Cerebellar nuclear complex (tissue), 1 donor: ENCODE measurements at places on chromosomes 7 and 10.

GRCh38 chr7:27955011-27955410 is 215.0 kb downstream of the TAX1BP1 start:
- no peak for DNase-seq

GRCh38 chr10:93893646-93894515 is at the start of gene SLC35G1:
TSS of gene SLC35G1 (plus strand) at chr10:93893978. CDS start at chr10:93894034, 56 bp downstream.
- DNase-seq = no peak

- DNase-seq = no peak
Measured at GRCh38 chr7:90592033-90592432, 4.1 kb upstream of the CDK14 start.

DNA sequence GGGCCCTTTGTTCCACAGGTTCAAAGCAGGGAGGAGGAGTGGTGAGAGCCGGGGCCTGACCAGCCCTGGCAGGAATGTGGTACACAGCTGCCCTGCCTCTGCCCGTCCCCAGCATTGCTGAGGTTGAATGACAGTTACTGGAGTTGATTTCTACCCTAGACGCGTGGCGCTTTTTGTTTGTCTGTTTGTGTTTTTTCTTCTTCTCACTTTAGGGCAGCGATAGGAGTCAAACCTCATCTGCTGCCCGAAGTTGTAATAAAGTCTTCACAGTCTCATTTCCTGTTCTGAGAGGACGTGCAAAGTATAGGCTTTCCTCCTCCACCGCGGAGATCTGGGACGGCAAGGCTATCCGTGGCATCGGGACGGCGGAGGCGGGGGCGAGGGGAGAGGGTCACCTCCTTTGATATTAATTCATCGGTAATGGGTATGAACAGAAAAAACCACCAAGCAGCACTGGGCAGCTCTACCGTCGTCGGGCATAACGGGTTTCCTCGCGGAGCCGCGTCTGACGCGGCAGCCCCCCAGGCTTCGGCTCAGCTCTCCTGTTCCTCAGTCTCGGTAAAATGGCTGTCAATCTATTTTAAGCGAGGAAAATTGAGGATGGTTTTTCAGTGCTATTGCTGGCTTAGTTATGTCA is 160.8 kb downstream of the LRMDA start:
- DNase-seq = no peak

GRCh38 chr10:24873281-24873683 is 79.1 kb downstream of the PRTFDC1 start:
- DNase-seq = no peak

DNA sequence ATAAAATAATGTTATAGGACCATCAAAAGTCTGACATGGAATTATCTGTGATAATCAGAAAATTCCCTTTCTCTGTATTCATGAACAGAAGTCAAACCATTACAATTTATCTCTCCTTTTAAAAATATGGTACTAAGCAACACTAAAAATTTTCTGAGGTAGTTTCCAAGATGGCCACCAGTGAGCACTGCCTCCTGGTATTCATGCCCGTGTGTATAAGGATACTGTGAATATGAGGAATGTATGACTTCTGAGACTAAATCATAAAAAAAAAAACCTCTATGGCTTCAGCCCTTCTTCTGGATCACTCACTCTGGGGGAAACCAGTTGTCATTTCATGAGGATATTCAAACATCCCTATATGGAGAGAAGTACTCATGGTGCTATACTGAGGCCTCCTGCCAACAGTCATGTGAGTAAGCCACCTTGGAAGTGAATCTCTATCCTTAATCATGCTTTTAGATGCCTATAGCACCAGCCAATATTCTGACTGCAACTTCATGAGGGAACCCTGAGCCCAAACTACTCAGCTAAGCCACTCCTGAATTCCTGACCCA is 41.1 kb downstream of the SIRT1 start:
- no peak for DNase-seq

DNA sequence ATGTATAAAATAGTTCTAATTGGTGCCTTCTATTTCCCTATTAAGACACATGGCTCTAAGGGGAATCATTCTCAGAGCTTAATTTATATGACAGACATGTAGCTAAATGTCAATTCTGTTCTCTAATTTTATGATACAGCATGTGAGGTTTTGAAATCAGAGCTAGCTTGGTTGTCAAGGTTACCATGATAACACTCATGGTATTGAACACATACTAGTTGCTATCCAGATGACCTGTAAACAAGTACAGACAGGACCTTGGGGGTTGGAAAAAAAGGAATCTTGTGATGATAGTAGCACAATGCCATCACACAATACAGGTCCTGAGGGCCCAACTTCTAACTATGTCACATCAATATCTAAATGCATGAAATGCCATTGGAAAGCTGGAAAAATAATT is 49.2 kb downstream of the RHOBTB1 start:
- no peak for DNase-seq

GRCh38 chr10:51522858-51523257 is 176.5 kb downstream of the CSTF2T start:
- no peak for DNase-seq

GRCh38 chr7:22356010-22356691 is 803 bp downstream of the RAPGEF5 start:
- DNase-seq = no peak

DNA sequence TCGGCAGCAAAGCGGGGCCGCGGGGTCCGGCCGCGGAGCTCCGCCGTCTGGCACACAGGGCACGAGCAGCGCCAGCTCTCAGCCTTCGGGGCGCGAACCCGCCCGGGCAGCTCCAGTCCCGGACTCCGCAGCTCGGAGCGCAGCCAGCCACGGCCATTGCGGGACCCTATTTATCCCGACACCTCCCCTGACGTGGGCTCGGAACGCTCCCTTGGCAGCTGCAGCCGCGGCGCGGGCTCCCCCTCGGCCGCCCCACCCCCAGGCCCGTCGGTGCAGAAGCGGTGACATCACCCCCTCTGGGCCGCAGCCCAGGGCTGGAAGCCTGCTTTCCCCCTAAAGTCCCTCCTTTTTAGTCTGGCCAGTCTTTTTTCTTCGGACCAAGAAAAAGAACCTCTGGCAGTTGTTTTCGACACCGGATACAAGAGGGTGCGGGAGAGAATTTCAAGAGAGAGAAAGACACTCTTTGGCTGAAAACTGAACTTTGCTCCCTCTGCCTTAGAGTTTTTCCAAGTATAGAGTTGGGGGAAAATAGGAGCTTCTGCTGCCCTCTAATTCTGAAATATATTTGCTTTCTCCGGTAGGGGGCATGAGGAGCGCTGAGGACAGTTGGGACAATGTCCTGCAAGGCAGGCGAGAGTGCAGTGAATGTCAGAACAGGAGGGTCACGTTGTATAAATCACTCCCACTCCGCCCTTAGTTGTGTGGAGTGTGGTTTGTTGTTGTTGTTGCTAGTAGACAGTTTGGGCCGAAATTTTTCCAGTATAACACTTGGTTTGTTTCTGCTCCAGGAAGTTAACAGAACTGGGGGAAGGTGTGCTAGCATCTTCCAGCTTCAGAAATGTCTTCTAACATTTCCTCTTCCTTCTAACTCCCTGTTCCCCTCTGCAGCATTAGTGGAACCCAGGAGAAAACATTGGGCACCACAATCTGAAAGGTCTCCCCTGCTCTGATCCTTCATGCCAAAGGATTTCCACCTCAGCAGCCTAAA is at the start of gene SFRP4:
TSS of gene SFRP4 (minus strand) at position 145 of the 988 bp plus-strand sequence. CDS start 280 bp downstream, outside the sequence.
- peak; percentile 30 for DNase-seq

DNA sequence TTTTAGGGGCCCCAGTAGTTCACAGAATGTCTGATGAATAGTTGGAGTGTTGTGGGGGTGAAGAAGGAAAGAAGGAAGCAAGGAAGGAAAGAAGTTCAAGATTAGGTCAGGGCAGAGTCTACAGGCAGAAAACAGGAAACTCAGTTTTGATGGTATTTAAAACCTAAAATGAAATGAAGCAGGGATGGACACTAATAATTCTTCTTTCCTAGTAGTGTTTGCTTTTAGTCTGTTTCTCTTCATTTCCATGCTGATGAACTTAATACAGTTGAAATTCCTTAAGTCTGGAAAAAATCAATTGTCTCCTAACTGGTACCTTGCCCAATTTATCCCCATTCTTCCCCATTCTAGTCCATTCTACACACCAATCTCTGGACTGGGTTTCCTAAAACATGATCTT is 59.0 kb upstream of the GSAP start:
- DNase-seq = no peak

- DNase-seq = no peak
Measured at GRCh38 chr10:117457071-117457810, 82.0 kb upstream of the PDZD8 start.

DNA sequence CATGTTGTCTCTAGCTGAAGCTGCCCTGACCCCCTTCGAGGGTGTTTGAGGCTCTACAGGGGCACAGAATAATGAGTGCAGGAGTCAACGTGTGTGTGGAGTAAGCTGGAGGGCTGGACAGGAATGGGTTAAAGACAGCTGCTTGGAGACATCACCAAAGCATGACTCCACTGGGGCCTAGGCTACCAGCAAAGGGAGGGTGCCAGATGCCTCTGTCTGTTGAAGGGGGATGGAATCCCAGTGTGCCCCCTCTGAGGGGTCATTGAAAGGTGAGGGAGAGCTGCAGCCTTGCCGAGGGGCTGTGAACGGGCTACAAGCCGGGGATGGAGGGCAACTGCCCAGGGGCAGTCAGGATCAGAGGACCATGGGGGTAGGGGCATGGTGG is 51.7 kb upstream of the PODXL start:
- DNase-seq = no peak

GRCh38 chr10:88616250-88616977 is 29.9 kb downstream of the LIPJ start:
- DNase-seq = no peak

GRCh38 chr10:67036808-67037207 is 111.0 kb downstream of the LRRTM3 start:
- DNase-seq = no peak

DNA sequence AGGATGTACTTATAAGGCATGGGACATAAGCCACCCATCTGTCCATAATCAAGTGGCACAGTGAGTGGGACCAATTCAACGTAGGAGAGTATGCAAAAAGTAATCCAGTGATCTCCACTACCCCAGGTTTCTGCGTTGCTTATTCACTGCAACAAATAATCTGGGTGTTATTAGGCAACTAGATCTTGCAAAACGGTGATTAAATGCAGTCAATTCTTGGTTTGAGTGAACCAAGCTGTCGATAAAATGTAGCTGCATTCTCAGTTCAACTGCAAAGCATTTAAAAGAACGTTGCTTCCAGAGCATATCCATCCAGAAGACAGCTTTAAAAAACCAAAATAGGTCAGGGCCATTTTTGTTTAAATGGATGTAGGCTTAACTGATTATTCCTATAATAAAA is 5.0 kb downstream of the LSMEM1 start:
- DNase-seq = no peak

- DNase-seq = no peak
Measured at GRCh38 chr10:98950106-98950505, 285.5 kb downstream of the HPSE2 start.

GRCh38 chr10:130246113-130246512 is 109.9 kb downstream of the GLRX3 start:
- no peak for DNase-seq

- peak; percentile 63 for DNase-seq
Measured at GRCh38 chr10:72875250-72876055, 18.1 kb upstream of the OIT3 start.

DNA sequence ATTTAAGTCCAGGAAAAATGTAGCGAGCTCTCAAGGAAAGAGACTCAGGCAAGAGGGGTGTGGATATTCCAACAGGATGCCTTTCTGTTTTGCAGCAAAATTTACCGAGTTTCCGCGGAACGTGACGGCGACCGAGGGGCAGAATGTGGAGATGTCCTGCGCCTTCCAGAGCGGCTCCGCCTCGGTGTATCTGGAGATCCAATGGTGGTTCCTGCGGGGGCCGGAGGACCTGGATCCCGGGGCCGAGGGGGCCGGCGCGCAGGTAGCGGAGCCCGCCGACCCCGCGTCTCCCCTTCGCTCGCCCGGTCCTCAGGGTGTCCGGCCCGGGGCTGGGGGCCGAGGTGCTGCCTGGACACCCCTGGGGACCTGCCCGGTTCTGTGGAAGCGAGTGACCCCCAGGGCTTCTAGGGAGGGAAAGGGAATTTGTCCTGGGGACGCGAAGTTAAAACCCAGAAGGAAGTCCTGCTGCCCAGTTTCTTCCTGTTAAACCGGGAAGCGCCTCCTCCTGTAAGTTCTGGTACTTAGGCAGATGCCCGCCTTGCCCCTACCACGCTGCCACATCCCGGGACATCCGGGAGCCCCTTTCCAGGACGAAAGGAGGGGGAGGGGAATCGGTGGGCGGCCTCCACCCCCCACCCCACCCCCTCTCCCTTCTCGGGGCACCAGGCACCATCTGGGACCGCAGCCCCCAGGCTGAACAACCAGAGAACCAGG is 2.5 kb downstream of the VSTM2A start:
- DNase-seq = no peak

GRCh38 chr7:5334671-5335070 is 51.9 kb downstream of the SLC29A4 start:
- no peak for DNase-seq

DNA sequence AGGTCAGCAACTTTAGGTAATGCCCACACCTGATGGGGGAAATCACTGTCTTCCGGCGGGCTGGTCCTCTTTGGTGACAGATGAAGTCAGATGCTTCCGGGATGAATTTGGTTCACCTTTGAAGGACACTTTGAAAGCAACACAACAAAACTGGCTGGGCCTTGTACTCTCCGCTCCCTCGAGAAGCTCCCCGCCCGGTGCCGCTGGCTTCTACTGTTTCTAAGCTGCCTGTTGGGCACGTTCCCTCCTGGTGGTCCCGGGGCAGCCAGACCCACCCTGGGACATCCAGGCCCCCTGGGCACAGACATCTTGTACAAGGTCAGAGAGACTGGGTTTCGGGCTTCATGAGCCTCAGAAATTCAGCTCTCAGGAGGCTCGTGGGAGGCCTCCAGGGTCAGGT is 452.3 kb downstream of the DNAJB6 start:
- no peak for DNase-seq

DNA sequence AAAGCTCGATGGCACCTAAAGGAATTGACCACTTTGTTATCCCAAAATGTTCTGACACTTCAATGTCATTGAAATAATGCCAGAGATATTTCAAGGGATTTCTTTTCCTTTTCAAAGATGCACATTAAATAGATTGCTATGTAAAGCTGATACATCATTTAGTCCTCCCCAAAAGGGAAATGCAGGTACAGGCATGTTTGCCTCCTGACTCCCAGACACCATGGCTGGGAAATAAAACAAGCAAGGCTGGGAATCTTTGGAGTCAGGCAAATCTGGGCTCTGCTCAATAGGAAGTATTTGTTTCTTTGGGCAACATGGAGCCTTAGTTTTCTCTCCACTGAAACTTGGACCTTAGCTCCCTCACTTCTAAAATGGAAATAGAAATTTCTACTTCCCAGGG is 230.8 kb upstream of the LRRTM3 start:
- no peak for DNase-seq

- no peak for DNase-seq
Measured at GRCh38 chr10:113259576-113260226, 293.2 kb upstream of the HABP2 start.

- no peak for DNase-seq
Measured at GRCh38 chr7:150400788-150401423, 21.8 kb downstream of the ZNF775 start.

- no peak for DNase-seq
Measured at GRCh38 chr7:39539816-39540215, 26.4 kb upstream of the YAE1 start.
